ENCODE measurements at places on chromosomes 7 and 10.

DNA sequence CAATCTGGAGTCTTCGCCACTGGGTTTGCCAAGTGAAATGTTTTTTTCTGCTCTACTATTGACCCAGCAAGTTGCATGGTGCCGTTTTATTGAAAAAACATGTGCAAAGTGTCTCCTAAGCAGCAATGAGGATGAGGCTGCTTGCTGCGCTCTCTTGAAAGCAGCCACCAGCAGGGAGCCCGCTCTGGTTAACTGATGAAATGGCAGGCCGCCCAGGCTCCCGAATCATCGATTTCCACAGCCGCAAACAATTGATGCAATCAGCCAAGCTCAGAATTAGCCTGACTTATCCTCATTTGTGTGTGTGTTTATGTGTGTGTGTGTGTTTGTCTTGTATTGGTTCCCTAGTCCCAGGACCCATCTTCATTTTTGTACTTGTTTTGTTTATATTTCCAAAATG lies 22.2 kb upstream of the LYZL1 start:
- DNase-seq = no peak

GRCh38 chr7:157564517-157565177 lies 227.8 kb downstream of the DNAJB6 start:
- no peak for DNase-seq

DNA sequence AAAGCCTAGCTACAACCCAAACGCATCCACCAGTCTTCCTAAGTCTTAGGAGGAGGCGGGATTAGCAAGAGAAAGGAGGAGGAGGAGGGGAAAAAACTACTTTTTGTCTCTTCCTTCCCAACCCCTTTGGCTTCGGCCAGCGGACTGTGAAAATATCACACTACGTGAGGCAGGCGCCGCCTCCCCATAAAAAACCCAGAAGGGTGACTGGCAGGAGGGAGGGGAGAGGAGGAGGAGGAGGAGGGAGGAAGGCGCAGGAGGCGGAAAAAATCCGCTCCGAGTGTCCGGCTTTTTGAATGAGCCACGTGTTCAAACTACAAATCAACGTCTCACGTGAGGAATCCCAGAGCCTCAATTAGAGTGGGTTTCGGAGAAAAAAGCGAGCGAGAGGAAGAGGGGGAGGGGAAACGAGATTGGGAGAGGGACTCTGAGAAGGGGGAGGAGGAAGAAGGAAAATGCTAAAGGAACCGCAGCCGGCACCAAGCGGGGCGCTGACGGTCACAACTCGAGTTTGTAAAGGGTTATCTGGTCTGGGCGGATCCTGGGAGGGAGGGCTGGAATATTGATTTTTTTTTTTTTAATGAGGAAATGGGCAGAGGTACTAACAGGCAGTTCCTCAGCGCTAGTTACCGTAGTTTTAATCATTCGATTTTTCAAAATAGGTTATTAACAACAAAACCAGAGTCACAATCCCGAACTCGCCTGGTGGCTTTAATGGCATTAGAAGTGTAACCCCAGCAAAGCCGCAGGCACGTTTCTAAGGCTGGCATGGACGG lies at the start of gene IGF2BP3:
IGF2BP3 (minus strand) TSS at position 162 of the 776 bp plus-strand sequence. CDS start 381 bp downstream, outside the sequence.
- peak; percentile 88 for DNase-seq

DNA sequence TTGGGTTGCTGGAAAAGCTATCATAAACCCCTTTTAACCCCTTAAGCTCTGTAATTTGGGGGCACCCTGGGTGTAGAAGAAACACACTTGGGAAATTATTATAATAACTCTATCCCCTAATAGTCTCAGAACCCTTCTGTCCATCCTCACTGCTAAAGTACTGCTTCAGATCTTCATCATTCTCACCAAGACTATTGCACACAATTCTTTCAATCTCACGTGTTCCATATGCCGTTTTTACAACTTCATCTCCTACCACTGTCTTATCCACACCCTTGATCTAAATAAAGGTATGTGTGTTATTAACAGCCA lies 15.8 kb downstream of the ANKRD22 start:
- DNase-seq = no peak

DNA sequence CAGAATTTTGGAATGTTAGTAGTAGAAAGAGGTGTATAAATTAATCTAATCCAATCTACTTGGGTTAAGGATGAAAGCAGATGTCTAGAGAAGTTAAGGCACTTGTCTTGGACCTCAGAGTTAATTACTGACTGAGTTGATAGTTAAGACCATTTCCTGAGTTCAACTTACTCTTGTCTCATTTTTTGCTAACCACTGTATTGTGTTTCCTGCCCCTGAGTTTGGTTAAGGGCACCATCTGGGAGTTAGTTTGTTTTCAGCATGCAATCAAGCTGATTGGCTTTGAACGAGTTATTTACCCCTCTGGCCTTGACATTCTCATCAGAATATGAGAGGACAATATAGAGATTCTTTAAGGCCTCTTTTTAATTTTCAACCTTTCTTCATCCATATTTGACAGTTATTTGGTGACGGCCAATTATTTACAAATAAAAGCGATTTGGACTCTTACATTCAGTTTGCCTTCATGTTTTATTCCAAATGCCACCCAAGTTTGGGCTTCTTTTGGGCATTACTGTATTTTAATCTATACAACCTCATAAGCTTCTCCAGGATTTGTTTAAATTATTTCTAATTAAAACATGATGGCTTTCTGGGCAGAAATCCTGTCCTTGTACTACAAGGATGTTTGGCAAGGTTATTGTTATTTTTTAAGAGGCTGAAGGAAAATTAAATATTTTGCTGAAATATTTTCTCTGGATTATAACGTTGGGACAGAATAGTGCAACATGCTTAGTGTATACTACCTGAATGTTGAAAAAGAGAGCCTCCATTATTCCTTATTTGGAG lies 225.0 kb downstream of the CACNB2 start:
- DNase-seq = no peak

DNA sequence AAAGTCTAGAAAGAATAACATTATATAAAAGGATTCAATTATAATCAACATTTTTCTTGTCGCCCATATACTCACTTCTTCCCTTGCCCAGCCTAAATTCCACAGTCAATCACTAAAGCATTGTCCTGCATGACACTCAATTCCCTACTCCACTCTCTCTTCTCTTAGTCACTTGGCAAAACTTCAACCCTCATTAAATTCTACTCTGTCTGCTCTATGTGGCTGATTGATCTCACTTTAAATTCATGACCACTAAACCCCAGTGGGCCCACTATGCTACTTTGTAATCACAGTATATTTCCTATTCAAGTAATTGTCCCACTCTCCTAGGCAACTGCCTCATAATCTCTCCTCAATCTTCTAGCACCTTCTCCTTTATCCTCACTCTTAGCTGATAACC lies 54.1 kb downstream of the MTERF1 start:
- no peak for DNase-seq

- DNase-seq = no peak
Observed at GRCh38 chr10:129949411-129949810, 14.7 kb downstream of the EBF3 start.

GRCh38 chr7:137791930-137792329 lies 54.8 kb downstream of the DGKI start:
- DNase-seq = no peak

- no peak for DNase-seq
Observed at GRCh38 chr10:44513591-44513990, 128.7 kb upstream of the CXCL12 start.

- no peak for DNase-seq
Observed at GRCh38 chr10:42954766-42955492, 121.9 kb upstream of the RET start.

- no peak for DNase-seq
Observed at GRCh38 chr10:22702348-22702747, 12.0 kb downstream of the PIP4K2A start.

- no peak for DNase-seq
Observed at GRCh38 chr7:84841809-84842208, 345.0 kb downstream of the SEMA3D start.

DNA sequence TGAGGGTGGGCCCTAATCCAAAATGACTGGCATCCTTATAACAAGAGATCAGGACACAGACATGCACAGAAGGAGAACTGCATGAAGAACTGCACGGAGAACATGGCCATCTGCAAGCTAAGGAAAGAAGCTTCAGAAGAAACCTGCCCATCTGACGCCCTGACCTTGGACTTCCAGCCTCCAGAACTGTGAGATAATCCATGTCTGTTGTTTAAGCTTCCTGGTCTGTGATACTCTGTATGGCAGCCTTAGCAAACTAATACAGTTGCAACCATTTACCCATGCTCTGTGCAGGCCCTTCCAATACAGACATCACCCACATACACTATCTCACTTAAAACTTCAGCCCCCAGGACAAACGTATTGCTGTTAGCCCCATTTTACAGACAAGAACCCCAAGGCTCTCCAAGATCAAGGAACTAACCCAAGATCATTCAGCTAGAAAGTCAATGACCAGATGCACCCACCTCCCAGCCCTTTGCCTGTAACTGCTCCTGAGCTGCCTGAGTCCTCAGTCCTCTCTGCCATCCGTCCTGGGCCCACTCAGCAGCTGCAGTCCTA lies 39.7 kb downstream of the DLG5 start:
- DNase-seq = no peak

DNA sequence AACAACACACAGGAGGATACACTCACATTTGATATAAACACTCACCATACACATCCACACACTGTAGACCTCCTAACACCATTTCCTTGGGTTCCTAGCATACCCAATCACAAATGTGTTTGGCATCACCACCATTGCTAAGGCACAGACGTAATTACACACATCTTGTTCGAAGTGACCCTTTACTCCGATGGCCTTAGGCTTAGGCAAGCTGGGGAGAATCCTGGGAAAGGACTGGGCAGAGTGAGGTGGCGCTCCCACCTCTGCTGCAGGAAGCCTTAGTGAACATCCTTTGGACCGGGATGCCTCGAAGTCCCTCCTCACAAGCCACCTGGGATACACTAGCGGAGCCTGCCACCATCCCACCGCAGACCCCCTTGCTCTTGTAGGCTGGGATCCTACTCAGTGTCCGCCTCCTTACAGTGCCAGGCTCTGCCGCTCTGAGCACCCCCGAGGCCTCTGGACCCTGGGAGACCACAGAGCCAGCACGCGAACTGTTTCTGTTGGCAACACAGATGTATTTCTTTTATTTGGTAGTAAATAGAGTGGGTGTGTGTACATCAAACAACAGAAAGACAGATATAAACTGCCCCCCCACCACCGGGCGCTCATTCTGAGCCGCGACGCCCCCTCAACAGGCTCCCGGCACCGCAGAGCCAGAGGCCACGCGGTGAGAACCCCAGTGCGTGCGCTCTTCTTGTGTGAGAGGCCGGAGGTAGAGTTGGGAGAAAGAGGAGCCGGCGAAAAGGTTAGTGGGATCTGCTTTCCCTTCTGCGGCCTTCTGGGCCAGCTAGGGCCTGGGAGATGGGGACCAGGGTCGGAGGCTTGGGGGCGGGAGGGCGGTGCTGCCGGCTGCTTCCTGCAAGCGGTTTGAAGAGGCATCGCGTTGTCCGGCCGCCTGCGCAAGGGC lies 5.9 kb upstream of the HMX2 start:
- DNase-seq = no peak

- DNase-seq = peak; percentile 72
Observed at GRCh38 chr10:70331486-70332268, 47.9 kb upstream of the NPFFR1 start.

- no peak for DNase-seq
Observed at GRCh38 chr7:97024209-97025129, at the start of gene DLX5. Gene DLX5, minus strand, starts transcription at chr7:97024831. Its CDS starts 208 bp downstream, at chr7:97024623.

DNA sequence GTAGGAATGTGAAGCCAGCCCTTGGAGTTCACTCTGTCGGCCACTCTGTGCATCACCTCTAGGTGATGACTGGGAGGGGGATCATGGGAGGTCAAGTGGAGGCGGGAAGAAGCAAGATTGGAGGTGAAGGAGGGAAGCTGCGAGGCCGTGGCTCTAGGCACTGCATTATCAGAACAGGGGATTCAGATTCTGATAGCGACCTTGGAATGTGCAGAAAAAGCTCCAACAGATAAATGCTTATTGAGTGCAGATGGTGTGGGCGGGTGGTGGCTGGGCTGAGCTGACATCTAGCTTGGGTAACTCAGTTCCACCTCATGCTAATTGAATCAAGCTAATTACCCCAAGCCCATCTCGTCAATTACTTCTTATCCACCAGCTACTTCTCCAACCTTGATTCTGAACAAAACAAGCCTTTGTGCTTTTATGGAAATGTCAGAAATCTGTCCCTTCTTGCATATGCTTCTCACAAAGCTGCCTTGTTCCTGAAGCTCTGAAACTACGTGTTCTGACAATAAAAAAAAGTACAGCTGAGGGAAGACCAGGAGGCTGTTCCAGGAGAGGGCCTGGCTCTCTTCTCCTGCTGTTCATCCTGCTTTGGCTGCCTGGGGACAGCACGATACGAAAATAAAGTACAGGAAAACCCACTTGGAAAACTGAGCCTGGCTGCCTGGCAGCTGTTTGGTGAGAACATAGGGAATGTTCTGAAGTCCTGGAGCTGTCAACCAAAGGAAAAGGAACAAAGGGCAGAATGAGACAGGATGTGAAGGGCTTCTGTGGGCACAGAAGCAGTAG lies 27.5 kb downstream of the STRA8 start:
- no peak for DNase-seq

GRCh38 chr10:79399223-79399831 lies 46.1 kb downstream of the ZCCHC24 start:
- no peak for DNase-seq

GRCh38 chr10:51705774-51706173 lies 6.4 kb upstream of the CSTF2T start:
- DNase-seq = no peak

GRCh38 chr7:13055732-13056368 lies 368.4 kb downstream of the ARL4A start:
- no peak for DNase-seq

- DNase-seq = no peak
Observed at GRCh38 chr7:96026611-96027010, 254.3 kb downstream of the DYNC1I1 start.
